ENCODE measurements at places on chromosomes 1 and 21.

GRCh38 chr1:201503397-201504176 lies 3.3 kb downstream of the CSRP1 start:
- DNase-seq = no peak

DNA sequence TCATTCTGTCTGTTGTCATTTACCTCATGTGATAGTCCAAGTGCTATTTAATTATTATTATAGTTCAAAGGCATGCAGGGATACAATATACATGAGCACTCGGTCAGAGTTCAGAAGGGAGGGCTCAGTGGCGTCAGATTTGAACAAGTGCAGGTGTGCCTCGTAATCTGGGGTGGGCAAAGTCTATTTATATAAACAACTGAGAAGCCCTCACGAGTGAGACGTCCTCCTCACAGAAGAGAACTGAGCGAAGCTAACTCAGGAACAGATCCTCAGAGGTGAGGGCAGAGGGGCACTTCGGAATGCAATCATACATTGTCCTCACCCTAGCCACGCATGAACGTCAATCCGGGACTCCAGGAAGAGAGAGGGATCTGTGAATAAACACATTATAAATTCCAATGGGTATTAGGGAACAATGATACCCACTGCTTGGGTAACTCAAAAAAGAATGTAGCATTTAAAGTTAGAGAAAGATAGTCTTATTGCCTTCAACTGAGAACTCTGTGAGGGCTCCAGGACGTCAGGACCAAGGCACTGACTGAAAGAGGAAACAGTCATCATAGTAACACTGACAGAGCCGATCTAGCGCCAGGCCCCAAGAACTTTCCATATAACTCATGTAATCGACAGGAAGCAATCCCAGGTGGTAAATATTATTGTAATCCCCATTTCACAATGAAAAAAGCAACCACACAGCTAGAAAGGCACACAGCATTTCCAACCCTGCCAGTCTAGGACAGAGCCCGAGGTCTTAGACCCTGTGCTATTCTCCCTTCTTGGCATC lies 127.1 kb upstream of the B3GALT2 start:
- DNase-seq = no peak

GRCh38 chr1:204841316-204841715 lies 29.3 kb upstream of the NFASC start:
- DNase-seq = no peak

DNA sequence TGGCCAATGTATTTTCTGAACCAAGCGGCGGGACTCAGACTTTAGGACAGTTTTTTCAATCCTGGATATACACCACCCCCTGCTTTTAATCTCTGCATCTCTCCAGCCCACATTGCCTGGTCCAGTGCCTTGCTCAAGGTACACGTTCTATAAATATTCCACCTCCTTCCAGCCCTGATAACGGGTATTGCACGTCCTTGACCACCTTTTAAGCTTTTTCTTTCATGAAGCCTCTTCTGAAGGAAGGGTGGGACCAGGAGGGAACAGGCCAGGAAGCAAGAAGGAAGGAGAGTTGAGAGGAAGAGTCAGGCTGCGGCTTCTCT lies 3.4 kb downstream of the S100A16 start:
- no peak for DNase-seq

- no peak for DNase-seq
These were observed 878.9 kb upstream of the CXADR start for GRCh38 chr21:16633831-16634459.

- DNase-seq = no peak
These were observed 415.5 kb downstream of the DPYD start for GRCh38 chr1:97505289-97505688.

GRCh38 chr1:87141556-87141955 lies 187.1 kb upstream of the LMO4 start:
- DNase-seq = no peak

DNA sequence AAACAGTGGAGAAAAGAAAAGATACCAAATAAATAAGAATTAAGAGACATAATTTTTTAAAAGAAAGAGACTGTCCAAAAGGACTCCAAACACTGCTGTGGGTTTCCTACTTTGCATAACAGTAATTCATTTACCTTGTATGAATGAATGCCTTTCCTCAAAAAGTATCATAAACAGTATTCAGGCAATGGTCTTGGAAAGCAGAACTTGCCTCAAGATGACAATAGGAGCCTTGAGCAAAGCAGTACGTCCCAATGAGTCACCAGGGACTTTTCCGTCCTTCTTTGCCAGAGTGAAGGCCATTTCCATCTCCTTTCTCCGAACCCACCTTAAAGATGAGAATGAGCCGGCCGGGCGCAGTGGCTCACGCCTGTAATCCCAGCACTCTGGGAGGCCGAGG lies 186.4 kb downstream of the ZBTB18 start:
- no peak for DNase-seq

GRCh38 chr1:7967196-7967595 lies 5.7 kb downstream of the PARK7 start:
- DNase-seq = no peak

DNA sequence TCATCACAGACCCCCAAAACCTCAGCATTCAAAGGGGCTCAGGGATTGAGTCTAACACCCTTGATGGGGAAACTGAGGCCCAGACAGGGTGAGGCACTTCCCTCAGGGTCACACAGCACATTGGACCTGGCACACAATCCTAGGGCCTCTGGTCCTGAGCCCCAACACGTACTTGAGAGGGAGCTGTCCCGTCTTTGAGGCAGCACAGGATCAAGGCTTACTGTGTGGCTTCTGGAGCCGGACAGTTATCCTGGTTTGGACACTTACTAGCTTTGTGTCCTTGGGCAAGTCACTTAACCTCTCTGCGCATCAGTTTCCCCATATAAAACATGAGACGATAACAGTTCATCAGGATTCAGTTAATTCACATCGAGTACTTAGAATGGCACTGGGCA lies 26.5 kb downstream of the RUNX3 start:
- DNase-seq = no peak

DNA sequence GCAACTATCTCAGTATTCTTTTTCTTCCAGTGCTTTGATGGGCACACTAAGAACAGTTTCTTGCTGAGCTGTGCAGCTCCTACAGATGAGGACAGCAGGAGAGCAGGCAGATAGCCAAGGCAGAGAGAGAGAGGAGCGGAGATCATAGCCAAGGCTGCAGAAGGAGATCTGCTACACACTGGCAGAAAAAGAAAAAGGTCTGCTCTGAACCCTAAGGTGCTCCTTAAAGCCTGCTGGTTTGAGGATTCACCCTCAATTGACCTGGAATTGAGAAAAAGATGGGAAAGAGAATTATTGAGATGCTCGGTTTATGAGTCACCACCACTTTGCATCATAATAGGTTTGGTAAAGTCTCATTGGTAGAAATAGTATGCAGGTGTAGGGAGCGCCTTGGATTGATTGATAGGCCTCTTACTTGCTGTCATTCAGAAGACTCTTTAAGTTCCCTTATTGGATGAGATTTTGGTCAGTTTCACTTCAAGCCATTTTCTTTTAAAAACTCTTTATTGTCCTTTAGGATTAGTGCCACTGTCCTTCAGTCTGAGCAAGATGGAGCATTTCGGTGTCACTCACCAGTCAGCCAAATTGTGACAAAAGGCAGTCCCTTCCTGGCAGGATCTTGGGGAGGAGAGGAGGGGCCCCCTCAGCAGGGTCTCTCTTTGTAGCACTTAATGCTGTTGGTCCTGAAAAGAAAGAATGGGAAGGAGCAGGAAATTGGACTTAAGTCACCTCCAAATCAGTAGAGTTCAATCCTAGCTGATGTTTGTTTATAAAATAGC lies 685.0 kb downstream of the ADGRL2 start:
- no peak for DNase-seq

GRCh38 chr1:209657140-209657879 lies 5.1 kb upstream of the LAMB3 start:
- DNase-seq = no peak

DNA sequence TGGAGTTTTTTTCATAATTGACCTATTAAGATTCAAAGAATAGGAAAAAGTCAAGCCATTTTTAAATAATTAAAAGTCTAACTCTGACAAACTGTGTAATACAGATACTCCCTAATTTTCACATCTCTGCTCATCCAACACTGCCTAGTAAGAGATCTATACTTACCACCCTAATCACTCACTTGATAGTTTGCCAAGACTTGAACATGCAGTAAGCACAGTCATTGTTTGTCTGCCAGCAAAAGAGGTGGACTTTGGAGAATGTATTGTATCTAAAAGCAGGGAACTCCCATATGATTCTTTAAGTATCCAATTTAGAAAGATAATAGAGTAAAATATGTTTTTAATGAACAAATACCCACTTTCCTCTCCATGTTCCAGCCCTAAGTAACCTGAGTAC lies 15.5 kb downstream of the TMEM59 start:
- DNase-seq = no peak

DNA sequence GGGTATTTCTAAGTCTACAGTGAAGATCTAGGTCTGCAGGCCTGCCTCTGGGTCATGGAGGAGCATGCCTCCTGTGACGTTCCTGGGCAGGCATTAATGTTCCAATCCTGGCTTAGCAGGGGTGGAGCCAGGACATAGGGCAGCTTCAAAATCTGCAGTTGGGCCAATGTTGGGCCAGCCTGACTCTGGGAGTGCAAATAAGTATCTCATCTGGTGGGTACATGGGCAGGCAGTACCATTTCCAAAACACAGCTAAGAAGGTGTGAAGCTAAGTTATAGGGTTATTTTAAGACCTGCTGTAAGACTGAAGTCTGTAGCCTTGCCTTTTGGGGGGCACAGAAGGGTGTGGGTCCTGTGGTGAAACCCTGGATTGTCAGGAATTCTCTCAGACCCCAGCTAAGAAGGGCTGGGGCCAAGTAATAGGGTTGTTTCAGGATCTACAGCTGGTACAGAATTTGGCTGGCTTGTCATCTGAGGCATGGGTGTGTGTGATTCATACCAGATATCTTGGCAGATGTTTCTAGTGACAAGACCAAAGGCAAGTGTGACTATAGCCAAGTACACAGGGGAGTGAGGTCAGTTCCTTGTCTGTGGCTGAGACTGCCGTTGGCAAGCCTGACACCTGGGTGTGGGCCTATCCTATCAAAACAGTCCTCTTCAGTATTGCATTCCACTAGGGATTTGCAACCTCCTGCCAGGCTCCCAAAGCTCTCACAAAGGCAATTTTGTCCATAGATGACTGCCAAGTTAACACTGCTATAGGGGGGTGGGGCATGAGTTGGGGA lies 468.7 kb upstream of the B3GALT2 start:
- DNase-seq = no peak

- DNase-seq = no peak
These were observed 35.8 kb downstream of the PLEKHA6 start for GRCh38 chr1:204323887-204324286.

DNA sequence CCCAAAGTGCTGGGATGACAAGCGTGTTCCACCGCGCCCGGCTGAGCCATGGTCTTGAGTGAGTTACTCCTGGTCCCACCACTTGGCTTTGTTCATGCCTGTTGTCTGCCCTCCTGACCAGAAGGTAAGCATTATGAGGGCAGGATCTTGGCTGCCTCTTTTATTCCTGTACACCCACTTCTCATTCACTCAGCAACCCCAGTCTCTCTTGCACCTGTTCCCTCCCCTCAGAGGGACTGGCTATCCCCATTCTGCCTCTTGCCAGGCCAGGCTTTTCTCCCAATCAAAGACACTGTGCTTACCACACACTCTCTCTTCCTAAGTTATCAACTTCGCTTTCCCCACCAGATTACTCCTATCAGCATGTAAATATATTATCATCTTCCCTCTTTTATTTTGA lies 26.4 kb downstream of the SPATA21 start:
- no peak for DNase-seq

All from AML-193 (cell line).